ENCODE measurements at places on chromosomes 16 and 17.

DNA sequence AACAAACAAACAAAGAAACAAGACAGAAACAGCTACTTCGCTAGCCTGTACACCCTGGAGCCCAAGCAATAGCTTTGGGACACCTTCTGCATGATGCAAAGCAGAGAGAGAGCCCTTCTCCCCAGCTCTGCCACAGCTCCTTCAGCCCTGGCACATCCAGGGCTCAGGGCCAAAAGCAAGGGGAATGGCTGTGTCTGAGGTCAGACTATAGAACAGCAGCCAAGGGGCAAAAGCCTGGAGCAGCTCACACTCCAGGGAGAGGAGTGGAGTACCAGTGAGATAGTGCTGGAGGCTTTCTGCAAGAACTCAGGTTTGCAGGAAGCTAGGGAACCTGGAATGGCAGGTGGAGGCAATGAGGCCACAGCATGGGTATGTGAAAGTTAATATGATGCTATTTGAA is 11.6 kb upstream of the SEPHS2 start:
- DNase-seq = no peak

DNA sequence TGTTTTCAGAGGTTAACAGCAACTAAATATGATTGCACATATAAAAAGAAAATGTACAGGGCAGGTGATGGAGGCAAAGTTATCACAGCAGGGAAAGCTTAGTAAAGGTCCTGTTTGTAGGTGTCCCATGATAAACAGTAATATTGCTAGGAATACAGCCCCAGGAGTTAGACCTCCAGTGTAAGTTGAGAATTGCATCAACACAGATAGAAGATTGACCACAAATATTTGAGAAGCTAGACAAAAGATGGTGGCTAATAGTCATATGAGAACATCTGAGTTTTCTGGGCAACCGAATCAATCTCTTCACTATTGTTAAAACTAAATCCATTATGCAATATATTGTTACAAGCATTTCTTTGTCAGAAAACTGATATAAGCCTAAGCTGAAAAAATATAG is 152.6 kb downstream of the CDH11 start:
- no peak for DNase-seq

GRCh38 chr17:34384271-34384670 is 21.2 kb upstream of the CCL1 start:
- no peak for DNase-seq

- no peak for DNase-seq
Observed at GRCh38 chr16:85112364-85112763, at the start of gene CIBAR2. Gene CIBAR2, minus strand, starts transcription at chr16:85112472. Its CDS starts 120 bp downstream, at chr16:85112352.

DNA sequence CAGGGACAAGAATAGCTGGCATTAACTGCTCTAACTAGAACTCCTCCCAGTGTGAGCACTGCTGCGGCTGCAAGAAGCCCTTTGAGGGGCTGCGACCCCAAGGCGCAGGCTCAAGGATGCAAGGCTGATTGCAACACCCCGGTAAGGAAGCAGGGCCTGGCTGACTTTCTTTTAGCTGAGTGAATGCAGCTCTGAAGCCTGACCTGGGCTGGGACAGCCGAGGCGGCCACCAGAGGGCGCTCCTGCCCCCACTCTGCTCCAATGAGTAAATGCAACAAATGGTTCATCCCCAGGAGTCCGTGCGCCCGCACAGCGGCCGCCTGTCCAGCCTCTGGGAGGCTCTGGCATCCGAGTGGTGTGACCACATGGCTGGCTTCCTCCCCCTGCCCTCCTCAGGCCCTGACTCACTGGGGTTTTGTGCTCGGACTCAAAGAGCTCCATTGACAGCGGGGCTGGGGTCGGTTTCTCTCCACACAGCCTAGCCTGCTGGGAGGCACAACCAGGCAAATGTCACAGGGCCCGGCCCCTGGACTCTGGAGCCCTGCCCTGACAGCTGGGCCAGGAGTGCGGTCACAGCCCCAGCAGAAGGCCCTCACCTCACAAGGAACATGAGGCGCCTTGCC is at the start of gene SMIM5:
SMIM5 (plus strand) TSS at position 572 of the 623 bp plus-strand sequence. CDS start 6,768 bp downstream, outside the sequence.
- DNase-seq = peak; percentile 92

DNA sequence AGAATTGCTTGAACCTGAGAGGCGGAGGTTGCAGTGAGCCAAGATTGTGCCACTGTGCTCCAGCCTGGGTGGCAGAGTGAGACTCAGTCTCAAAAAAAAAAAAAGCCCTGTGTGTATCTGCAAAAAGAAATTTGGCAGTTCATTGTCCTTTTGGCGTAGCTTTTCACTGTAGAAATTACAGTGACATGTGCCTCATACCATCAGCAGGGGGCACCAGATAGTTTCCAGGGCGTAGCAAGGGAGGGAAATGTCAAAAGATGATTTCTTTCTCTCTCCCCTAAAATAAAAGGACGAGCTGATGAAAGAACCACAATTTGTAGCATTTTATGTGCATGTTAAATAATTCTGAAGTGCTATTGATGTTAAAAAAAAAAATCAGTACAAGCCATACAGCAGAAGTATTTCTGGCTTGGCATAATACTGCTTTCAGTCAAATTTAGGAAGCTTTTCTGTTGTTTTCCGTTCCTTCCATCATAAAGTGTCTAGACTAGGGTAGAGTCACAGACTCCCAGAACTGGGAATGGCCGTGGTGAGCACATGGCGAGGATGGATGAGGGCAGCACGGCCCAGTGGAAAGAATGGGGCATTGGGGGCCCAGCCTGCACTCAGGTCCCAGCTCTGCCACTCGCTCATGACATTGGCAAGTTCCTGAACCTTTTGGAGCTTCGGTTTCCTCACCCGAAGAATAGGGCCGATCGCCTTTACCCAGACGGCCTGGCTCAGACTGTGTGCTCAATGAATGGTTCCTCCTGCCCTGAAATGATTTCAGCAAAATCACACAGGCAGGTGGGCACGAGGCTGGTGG is 59.8 kb upstream of the RPH3AL start:
- DNase-seq = peak; percentile 71

DNA sequence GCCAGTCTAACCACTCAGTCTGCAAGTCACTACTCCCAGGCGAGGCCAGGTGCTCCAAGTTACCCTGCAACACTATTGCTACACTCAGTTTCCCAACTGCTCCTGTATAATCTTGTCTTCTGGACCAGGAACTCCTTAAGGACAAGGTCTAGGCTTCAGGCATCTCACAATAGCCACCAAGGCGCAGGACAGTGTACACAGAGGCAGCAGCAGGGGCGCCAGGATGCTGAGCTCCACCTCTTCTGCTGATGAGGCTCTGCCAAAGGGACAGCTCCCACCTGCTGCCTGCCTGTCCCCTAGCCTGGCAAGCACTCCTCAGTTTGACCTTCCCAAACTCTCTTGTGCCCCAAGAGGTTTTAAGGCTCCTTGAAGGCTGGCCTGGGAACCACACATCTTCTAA is 3.4 kb downstream of the SLC25A11 start:
- DNase-seq = no peak

DNA sequence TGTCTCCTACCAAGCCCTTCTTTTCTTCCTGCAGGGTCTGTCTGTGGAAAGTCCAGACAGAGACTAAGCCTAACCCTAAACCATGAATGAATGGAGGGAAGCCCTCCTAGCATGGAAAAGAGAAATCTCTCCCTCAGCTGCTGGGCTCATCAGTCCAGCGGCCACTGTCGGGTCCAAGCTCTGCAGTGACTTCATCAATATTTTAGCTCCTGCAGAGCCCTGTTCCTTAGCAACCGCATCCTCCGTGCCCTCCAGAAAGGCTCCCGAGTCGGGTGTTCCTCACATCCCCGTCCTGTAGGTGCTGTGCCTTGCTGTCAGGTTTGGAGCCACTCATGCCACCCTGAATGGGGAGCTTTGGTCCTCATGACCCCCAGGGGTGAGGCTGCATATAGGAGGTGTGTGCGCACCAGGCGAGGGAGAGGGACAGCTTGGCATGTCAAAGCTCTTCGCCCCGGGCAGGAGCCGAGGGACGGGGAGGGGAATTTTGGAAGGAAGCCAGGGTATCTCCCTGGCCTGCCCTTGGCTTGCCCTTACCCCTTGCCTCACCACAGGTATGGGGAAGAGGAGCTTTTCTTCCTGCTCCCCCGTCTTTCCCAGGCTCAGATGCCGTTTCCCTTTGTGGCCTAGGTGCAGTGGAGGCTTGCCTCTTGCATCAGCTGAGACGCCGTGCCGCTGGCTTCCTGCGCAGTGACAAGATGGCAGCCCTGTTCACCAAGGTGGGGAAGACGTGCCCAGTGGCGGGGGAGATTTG is 23.9 kb downstream of the SGSM2 start:
- no peak for DNase-seq

- peak; percentile 10 for DNase-seq
Observed at GRCh38 chr16:25110387-25110947, 1.1 kb upstream of the LCMT1 start.

- no peak for DNase-seq
Observed at GRCh38 chr16:10629592-10629963, 49.2 kb upstream of the EMP2 start.

GRCh38 chr16:66052745-66053144 is 313.7 kb upstream of the CDH5 start:
- DNase-seq = no peak

- no peak for DNase-seq
Observed at GRCh38 chr16:84380405-84380804, 12.1 kb downstream of the ATP2C2 start.

DNA sequence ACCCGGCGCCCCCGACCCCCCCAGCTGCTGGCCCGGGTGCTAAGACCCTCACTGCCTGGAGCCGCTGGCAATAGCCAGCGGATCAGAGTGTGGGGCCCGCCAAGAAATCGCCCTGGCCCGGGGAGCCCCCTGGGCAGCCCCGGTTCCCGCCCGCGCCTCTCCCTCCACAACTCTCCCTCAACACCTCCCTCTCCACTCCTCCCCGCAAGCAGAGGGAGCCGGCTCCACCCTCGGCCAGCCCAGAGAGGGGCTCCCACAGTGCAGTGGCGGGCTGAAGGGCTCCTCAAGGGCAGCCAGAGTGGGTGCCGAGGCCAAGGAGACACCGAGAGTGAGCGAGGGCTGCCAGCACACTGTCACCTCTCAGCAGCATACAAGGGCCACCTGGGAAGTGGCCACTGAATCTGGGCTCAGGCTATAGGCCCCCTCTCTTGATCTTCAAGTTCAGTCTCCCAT is 385.5 kb downstream of the SEC14L1 start:
- no peak for DNase-seq
